ENCODE measurements at places on chromosomes 2 and 18.

- no peak for DNase-seq
Observed at GRCh38 chr18:43435851-43436250, 158.6 kb upstream of the SYT4 start.

DNA sequence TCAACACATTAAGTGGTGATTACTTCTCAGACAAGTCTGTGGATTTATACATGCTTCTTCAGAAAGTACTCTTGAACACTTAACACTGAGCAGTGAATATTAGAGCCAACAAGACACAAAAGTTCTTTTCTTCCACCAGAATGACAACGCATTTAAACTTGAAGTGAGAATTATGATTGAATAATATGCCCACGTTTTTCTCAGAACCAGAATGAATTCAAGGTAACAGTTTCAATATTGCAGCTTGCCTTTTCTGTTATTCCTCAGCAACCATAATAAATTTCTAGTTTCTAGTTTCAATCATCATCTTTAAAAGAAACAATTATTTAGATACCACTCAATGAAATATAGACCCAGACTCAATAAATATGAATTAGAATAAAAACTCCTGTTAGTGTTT lies 547.0 kb downstream of the NUP35 start:
- no peak for DNase-seq

GRCh38 chr18:44516450-44516849 lies 164.2 kb upstream of the SETBP1 start:
- DNase-seq = no peak

DNA sequence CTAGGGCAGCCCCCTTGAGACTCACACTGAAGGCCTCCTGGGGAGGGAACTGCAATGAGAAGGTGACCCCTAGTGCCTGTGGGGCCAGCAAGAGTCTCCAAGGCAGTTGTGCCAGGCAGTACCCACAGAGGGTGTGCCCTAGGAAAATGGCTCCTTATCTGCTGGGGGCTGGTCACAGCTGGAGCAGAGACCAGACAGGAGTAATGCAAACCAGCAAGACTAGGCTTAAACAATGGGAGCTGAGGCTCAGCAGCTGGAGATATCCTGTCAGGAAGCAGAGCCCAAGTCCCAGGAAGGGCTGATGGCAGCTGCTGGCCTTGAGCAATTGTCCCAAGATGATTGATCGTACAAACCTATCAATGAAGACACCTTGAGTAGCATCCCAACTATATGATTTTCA lies 26.8 kb upstream of the E2F6 start:
- no peak for DNase-seq

DNA sequence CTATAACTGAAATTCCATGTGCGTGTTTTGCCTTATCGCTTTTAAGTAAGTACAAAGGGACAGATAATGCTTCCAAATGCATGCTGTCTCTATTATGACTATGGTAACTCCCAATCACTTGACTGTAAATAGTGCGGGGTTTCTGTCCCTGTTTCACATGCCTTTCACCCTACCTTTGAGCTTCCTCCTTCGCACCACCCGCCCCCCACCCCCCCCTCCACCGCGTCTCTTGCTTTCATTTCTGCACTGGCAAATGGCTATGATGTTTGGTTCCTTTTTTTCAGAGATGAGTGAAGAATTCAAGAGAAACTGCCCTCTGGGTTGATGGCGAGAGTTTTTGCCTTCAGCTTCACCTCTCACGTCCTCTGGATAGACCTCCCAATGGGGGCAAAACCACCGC lies 25.0 kb upstream of the SPP2 start:
- DNase-seq = peak; percentile 6

DNA sequence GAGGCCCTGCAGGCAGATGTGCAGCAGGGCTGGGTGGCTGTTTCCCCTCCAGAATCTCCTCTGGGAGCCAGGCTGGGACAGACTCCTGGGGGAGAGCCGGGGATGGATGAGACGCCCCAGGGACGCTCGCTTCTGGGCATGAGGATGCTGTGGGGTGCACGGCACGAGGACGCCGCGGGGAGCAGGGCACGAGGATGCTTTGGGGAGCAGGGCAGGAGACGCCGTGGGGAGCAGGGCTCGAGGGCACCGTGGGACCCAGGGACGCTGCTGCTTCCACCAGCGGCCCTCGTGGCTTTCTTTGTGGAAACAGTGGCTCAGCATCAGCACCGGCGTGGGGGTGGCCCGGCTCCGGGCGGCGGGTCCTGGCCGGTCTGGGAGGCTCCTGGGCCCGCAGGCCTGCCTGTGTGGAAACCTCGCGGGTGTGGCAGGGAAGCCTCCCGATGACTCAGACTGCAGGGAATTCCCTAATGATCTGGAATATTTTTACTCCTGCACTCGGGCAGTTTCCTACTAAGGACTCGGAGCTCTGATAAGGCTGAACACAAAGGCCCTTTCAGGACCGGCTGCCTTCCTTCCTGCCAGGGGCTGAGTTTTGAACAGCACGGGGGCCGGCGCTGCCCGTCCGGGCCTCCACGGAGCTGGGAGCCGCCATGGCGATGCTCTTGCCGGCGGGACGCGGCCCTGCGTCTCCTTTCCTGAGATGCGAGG lies 62.6 kb downstream of the NFATC1 start:
- no peak for DNase-seq

GRCh38 chr18:12121175-12122042 lies 27.8 kb downstream of the ANKRD62 start:
- DNase-seq = peak; percentile 10

GRCh38 chr2:190696792-190697398 lies 48.0 kb downstream of the NAB1 start:
- DNase-seq = no peak

- no peak for DNase-seq
Observed at GRCh38 chr2:172087207-172087779, 2.0 kb downstream of the DLX1 start.

DNA sequence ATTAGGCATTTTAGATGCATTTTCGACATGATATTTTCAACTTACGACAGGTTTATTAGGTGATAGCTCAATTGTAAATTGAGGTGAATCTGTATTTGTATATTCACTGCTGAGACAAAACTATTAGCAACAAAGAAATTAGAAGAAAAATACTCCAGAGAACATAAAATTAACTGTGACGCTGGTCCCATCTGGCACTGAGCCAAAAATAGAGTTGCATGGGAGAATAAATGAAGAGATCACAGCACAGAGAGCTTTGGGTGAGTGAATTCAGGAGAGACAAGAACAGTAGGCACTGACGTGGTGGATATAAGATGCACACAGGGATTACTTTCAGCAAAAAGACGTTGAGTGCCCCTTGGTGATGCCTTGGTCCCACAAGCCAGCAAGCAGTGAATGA lies 306.2 kb upstream of the RAB6C start:
- DNase-seq = no peak

- DNase-seq = no peak
Observed at GRCh38 chr2:120740765-120741524, 5.3 kb downstream of the GLI2 start.

- DNase-seq = no peak
Observed at GRCh38 chr2:174399171-174399570, 3.6 kb downstream of the SCRN3 start.

- peak; percentile 20 for DNase-seq
Observed at GRCh38 chr2:226984750-226985582, 149.1 kb downstream of the RHBDD1 start.

DNA sequence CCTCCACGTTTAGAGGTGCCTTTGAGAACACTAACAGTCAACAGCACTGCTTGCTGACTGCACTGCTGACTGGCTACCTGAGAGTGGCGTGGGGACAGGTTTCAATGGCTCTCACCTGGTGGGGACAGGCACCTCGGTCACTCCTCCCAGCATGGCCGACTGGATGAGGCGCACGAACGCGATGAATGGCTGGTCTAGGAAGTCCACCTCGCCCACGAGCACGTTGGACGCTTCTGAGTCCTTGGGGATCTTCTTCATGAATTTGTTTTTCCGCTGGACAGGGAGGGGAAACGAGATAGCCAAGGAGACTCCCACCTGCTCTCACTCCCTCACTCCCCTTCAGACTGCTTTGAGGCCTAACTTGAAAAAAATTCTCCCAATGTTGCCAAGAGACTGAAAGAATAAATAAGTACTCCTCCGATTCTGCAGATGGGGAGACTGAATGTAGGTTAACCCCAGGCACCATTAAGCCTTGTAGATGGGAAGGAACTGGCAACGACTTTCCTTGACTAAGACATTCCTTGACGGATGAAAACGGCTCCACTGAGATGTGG lies 57.3 kb downstream of the MTHFD2 start:
- no peak for DNase-seq

DNA sequence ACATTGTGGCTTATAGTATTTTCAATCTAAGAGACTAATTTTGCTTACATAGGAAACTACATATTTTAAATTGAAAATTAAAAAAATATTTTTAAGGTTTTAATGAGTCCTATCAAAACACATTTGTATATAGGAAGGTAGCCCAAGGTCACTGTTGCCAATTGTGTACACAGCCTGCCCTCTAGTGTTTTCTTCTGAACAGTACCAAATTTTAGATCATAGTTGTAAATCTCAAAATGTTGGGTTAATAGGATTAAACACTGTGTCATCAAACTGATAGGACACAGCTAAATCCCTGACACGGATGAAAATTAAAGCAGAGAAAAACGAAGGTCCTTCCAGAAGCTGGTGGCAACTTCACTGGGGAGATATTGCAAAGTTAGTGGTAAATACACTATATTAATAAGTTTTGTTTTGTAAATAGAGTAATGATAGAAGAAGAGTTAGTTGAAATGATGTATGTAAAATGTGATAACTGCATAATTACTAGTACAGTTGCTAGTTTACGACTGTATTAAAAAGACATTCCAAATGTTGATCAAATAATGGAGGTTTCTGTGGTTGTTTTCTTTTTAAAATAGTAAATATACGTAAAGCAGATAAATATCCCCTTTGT lies 19.7 kb downstream of the CLUL1 start:
- peak; percentile 67 for DNase-seq

DNA sequence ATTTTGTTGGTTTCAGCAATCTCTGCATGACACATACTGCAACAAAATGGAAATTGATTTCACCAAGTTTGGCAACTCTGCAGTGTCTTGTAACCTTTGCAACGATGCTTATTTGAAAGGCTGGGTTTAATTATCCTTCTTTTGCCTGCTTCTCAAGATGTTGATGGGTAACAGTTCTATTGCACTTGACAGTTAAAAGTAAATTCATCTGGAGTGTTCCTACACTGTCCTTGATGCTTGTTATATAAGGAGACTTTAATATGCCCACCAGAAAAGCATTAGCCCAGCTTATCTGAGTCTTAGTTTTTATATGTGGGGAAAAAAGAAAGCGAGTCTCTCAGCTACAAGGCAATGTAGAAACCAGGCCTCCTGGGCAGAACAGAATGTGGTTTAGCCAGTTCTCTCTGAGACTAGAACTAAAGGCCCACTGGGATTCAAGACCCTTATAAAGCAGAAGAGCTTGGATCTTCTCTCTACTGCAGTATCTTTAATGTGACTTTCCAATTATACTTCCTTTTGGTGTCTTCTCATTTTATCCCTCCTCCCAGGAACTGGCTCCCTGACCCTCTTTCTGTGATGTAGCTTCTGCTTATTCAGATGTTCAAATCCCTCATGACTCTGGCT lies 106.8 kb upstream of the LYPD6 start:
- DNase-seq = no peak

DNA sequence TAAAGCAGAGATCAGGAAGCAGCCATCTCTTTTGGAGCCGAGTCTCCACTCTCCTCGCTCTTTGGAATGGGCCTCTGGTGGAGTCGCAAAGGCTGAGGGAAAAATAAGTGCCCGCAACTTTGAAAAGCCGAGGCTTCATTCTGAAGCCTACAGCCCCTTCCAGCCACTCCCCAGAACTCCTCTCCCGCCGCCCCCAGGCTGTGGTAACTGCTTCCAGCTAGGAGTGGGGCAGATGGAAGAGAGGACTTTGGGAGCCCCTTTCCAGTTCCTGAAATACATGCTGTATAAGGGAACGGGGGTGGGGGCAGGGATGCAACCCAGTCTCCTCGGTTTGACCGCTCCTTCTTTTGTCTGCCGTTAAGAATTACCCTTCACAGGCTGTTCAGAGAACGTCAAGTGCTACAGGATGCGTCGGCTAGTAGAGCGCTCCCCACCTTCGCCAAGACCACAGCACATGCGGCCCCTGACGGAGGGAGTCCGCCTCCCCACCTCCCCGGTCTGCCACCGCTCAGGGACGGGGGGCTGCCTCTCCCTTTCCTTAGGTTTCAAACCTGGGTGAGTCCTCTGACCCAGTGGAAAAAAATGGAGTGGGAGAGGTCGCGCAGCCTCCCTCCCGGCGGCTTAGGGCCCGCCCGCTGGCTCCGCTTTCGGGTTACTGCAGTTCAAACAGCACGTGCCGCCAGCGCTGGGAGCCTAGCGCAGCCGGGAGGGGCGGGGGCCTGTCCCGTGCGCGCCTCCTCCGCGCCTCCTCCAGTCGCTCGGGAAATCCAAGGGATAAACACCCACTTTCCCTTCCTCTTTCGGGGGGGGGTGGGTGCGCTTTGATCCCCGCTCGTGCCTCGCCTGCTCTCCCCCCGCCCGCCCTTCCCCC lies 4.9 kb downstream of the CYP26B1 start:
- no peak for DNase-seq

- no peak for DNase-seq
Observed at GRCh38 chr18:7822435-7823331, 255.6 kb downstream of the PTPRM start.

DNA sequence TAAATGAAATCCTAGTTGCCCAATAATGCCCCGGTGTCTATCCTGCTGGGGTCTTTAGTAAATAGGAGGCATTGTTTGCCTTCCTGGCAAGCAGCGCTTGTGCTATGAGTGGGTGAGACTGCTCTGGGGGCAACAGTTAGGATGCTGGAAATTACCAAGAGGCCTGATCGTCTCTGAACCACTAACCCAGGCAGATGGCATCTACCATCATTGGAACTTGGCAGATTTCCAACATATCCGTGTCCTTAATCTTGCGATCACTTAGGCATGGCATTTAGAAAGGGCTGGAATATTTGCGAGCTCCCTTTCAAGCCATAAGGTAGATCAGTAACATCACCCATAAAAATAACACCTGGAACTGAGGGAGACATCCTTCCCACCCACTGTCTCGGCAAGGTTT lies 18.8 kb upstream of the SH3RF3 start:
- DNase-seq = no peak

DNA sequence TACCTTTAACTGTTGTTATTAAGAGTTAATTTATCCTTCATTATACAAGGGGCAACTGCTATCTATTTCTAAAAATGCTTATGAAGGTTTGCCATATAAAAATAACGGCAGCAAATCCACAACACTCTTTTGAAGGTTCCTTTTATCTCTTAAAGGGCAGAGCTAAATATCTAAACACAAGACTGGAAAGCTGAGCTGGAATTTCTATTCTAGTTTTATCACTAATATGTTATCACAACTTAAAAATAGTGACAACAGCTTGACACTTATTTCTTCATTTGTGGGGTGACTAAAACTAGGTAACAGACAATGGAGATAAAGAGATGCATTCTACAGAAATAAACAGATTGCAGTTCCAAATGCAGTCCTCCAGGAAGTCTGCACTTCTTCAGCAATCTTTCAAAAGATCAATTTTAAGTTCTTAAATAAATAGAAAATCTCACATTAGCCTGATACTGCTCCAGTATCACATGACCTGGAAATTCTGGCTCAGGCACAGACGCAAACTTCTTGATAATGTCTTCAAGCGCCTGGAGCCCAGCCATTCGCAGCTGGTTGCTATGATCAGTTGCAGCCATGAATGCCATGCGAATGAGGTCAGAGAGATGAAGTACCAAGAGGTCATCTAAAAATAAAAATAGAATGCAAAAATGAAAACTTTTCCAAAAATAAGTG lies 54.0 kb upstream of the STRN start:
- DNase-seq = no peak

GRCh38 chr2:32484937-32485336 lies 128.1 kb downstream of the BIRC6 start:
- DNase-seq = peak; percentile 97

Data from inflammatory macrophage treated with lipopolysaccharide for 4 hours (primary cell).